ENCODE measurements at places on chromosomes 7 and 10.

DNA sequence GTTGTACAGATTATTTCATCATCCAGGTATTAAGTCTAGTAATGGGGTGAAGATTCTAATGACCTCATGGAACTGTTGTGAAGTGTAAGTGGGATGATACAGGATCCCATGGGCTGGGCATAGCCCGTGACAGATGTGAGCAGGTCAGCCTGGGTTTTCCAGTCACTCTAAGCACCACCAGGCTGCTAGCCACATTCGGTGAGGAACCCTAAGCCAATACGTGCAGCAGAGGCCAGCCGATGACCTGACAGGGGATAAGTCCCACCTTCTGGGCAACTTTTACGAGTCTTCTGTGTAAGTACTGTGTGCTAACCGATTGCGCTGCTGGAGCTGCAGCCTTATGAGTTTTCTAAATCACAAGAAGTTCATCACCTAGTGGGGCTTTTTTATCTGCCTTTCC is 7.3 kb downstream of the ZNF503 start:
- DNase-seq, result no peak

DNA sequence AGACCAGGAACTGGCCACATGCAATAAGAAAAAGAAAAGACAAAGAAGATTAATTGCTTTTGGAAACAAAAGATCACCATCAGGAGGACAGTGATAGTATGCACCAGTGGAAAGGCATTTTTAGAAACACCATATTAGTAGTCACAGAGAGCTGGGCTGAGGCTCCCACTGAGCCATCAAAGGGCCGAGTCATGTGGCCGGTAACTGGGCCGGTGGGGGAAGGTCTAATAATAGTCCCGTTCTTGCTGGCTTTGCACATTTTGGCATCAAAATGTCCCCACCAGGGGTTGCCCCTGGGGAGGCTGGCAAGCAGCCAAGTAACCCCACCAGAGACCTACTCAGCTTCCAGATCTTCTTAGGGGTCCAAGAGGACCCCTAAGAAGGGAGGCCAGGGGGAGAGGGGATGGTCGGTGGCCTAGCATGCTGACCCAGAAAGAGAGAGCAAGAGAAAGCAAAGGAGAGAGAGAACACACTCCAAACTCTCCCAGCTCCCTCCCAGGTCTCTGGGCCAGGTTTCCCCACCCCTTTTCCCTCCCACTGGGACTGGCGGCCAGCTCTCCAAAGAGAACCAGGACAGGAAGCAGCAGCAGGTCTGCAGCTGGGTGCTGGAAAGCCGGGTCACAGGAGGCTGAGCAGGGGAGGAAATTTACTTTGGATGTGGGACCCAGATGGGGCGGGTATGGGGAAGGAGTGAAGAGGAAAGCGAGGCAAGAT is 70.2 kb upstream of the FGFR2 start:
- DNase-seq, result no peak

GRCh38 chr7:108073305-108074070 is 56.7 kb downstream of the LAMB4 start:
- DNase-seq, result no peak

DNA sequence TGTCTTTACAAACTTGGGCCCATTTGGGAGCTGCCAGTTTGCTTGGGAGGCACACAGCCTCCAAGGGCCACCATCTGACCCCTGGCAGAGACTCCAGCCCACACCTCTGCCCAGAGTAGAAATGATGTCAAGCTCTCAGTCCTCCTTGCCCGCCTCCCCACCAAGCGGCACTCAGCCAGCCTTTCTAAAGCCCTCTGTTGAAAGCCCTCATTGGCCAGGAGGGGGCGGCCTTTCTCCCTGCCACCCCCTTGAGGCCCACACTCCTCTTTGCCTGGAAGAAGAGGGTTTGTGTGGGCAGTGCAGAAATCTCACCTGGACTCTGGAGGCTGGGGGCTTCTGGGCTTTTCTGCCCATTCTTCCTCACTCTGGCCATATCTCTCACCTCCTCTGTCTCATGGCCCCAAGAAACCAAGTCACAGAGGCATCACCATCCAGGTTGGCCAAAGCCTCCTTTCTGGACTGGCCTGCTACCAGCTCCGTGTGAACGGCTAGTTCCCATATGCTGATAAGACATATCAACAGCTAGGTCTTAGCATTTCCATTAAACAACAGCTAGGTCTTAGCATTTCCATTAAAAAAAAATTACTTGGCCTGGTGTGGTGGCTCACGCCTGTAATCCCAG is 36.1 kb downstream of the UBTD1 start:
- DNase-seq, result peak; percentile 47

DNA sequence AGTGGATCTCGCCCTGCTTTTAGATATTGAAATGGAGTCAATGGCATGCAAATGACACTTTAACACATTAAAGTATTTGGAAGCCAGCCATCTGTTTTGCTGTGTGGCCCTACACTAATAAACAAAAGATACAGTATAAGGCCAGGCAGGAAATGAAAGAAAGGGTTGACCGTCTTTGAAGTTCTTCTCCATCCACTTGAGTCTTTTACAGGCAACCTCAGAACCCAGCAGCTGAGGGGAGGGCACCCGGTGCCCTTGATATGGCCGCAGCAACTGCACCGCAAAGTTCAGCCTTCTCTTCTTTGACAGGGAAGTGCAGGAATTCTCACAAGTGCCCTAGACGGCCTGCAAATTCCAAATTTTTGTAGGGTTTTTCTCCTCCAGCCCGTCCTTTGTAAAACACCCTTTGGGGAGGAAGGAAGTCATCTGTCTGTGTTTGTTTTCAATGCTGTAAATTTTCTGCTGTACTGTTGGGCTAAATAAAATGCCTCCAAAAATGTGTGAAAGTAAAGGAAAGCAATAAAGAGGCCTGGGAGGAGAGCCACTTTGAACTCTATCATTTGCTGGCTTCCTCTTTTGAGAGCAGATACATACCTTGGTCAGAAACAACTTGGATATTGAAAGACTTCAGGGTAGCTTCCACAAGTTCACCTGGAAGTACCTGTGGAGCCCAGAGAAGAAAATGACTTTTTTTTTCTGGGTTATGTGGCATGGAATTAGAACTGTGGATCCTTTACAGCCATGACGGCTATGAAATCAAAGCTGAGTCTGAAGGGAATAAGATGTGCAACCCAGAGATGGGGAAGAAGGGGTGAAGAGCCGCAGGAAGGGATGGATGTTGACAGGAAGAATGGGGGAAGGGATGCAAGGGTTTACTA is 3.6 kb downstream of the HOXA1 start:
- DNase-seq, result no peak

DNA sequence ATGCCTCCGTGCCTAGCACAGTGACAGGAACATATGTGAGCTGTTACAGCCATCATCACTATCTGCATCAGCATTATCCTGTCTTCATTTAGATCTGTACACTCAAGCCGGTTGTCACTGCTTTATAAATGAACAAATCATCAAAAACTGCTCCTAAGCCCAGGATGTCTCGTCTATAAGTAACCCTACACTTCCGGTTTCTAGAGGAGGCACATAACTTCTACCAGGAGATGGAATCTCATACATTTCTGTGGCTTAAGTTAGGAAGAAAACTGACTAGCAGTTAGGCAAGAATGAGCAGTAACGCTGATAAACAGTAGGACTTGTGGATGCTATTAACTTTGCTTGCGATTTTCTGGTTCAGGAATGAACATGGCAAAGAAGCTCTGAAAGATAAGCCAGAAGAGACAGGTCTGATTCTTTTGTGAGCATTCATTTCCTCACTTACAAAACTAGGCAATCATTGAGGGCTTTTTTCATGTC is 1199.2 kb downstream of the SORCS3 start:
- DNase-seq, result peak; percentile 10

GRCh38 chr7:12269100-12269895 is 58.2 kb downstream of the TMEM106B start:
- no peak for DNase-seq

- DNase-seq, result no peak
These were observed 57.3 kb upstream of the TES start for GRCh38 chr7:116153050-116153449.

- DNase-seq, result no peak
These were observed 45.0 kb upstream of the TSPAN13 start for GRCh38 chr7:16708511-16708910.

DNA sequence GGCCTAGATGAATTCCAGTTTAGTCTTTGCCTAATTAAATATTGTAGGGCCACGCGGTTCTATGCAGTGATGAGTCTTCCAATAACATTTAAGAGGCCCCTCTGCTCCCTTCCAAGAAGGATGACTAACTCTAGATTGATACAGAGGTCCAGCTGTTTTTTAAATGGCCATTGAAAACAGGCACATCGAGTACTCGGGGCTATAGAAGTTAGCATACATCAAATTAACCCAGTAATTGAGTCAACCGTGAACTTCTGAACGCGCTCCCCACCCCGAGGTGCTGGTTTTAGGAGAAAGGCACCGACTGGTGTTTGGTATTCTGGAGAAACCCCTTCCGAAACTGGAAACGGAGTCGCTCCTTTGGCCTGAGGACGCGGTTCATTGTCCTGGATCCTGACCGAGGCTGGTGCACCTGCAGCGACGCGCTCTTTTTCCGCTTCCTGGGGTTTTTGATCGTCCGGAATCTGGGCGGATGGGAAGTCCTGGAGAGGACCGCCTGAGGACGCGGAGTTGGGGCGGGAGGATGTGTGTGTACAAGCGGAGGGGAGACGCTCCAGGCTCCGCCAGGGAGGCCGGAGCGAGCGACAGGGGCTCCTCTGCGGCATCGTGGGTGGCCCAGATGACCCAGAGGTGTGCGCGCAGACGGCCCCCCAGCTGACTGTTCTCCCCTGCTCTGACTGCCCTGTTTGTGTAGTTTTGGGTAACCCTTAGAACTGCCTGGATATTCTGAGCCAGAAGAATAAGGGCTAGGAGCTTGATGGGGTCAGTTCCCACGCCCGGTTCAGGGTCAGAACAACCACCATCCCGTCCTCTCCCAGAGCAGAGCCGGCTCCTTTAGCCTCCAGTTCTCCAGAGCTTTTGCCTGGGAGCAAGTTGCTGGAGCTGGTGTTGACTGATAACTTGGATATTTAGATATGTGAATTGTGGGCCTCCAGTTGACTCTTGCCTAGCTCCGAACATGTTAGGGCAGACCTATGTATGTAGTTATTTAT is 711 bp downstream of the FAM221A start:
- DNase-seq, result peak; percentile 54

DNA sequence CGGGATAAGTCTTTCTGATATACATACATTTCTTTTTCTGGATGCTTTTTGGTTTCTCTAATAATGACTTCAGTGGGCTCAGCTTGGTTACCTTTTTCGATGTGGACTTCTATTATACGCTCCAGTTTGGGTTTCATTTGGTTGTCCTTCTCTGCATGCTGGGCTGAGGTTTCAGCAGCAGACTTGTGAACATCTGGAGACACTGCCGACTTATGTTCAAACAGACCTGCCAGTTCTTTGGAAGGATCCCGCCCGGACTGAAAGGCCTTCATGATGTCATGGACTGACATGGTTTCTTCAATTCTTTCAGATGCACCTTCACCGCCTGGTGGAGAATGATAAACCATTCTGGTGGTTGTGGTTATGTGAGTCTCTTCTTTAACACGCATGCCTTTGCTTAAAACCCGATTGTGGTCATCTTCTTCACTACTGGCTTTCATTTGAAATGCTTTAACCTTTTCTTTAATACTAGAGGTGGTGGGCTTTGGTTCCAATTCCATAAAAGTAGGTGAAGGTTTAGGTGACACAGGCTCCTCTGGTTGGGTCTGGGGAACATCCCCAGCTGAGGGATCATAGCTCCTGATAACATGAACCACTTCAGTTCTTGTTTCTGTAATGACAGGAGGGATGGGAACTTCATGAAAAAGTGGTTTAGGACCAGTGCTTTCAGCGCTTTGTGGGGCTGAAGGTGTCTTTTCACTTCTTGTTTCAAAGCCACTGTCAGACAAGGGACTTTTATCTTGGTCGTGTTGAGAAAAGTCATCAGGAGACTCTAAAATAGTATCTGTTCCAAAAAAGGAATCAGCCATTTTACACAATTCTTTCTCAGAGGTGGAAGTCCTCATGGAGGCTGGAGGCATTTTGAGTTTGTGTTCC is 167.7 kb upstream of the CCDC6 start:
- no peak for DNase-seq

- no peak for DNase-seq
These were observed 22.3 kb downstream of the MRPS33 start for GRCh38 chr7:140992422-140992821.

GRCh38 chr7:102942868-102943267 is 30.1 kb downstream of the LRRC17 start:
- no peak for DNase-seq

All from EL (cell line).